ENCODE measurements at places on chromosomes 4 and X.

DNA sequence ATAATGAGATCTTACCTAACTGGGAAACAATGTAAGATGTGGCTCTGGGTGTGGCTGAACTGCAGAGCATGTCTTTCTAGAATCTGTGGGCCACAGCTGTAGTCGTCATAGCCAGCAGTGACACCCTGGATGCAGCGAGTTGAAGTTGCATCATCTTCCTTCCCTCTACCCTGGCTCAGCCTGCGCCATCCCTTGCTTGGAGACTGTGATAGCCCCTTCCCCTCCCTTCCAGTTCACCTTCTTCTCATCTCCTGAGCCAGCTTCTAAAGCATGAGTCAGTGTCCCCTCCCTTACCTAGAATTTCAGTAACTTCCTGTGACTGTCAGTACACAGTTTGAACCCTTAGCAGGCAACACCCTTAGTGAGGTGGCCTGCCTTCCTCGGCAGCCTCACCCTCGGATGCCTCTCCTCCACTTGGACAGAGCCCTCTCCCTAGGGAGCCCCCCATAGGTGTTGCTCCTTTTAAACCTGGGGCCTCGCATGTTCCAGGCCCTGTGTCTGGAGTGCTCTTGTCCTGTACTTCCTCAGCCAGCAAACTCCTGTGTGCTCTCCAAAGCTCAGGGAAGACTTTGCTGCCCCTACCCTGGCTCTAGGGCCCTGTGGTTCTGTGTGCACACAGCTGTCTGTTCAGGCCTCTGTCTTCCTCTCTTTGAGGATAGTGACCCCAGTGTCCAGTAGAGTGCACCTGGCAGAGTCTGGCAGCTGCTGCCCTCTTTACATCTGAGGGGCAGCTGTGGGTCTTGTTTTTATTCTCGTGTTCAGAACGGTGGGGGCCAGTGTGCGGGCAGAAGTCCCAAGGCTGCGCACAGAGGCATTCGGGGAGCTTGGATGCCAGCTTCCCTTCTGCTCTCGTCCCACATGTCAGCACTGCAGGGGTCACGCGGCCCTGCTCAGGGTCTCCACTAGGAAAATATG lies 43.7 kb upstream of the TADA2B start:
- DNase-seq, result no peak

DNA sequence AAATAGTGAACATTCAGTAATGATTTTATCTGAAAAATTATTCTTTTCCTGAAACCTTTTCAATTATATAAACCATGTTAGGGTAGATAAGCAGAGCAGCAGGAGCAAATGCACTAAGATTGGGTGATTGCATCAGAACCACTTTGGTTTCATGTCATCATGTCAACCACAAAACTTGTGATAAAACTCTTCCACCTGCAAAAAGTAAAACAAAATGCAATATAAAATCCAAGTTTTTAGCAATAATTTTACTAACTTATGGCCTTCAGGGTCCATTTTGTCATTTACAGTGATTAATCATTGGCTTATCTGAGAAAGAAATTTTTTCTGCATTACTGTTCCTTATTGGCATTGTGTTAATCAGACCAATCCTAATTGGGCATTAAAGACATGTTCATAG lies 42.4 kb downstream of the NHS start:
- no peak for DNase-seq

- no peak for DNase-seq
These were observed 71.1 kb downstream of the CRMP1 start for GRCh38 chr4:5821665-5822358.

GRCh38 chr4:130573742-130574141 lies 1477.8 kb downstream of the C4orf33 start:
- DNase-seq, result no peak

GRCh38 chr4:168609369-168609768 lies 112.5 kb downstream of the PALLD start:
- DNase-seq, result no peak

DNA sequence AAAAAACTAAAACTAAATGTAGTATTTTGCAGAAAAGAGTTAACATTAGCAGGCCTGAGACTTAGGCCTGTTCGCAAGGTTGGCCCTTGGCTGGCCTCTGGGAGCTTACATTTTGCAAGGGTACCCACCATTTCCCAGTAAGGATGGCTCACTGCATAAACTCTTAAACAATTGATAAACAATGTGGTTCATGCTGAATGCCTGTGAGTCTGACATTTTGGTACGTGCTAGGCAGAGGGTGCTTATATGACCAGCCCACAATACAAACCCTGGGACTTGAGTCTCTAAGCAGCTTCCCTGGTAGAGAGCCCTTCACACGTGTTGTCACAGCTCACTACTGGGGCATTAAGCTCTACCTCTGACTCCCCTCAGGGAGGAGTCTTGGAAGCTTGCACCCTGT lies 7.4 kb downstream of the PRPS2 start:
- no peak for DNase-seq

DNA sequence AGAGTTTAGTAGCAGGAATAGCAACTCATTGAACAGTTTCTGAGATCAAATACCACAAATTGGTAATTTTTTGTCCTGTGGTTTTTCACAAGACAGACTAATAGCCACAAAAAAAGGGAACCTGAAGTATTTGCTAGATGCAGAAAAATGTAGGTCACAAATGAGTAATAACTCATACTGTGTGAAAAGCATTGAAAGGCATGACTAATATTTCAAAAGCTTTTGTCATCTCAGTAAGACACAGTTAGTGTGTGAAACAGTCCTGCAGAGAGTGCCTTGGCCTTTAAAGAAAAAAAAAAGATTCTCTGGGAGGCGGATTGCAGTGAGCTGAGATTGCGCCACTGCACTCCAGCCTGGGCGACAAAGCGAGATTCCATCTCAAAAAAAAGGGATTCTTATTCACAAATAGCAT lies 31.4 kb upstream of the SLC25A31 start:
- DNase-seq, result no peak

- no peak for DNase-seq
These were observed 538.7 kb upstream of the NR3C2 start for GRCh38 chr4:148980782-148981480.

Data from germinal center (tissue), 1 donor.